ENCODE measurements at places on chromosomes 6 and 20. TPM values are rescaled to one million over a fixed set of nuclear protein-coding genes. Genes with fewer than 3 reads are reported as not detected.
A peak's percentile ranks its signal among the peaks of the same experiment; 100 is the strongest.

DNA sequence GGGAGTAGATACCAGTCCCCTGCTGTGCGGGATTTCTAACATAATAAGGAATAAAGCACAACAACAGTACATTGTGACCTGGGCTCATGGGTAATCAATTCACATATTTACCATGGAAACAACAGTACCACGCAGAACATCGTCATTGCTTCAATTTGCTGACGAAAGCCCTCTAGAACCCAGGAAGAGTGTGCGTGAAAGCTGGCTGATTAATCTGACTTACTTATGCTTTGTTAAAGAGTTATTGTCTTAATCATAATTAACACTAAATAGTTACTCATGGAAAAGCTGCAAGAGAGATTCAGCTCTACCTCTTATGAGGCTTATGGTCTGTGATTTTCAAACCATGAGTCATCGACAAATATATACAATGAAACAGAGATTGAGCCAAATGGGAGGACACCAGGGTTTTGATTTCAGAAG is 644.3 kb upstream of the AGPAT4 start:
- peak; percentile 57 for DNase-seq

DNA sequence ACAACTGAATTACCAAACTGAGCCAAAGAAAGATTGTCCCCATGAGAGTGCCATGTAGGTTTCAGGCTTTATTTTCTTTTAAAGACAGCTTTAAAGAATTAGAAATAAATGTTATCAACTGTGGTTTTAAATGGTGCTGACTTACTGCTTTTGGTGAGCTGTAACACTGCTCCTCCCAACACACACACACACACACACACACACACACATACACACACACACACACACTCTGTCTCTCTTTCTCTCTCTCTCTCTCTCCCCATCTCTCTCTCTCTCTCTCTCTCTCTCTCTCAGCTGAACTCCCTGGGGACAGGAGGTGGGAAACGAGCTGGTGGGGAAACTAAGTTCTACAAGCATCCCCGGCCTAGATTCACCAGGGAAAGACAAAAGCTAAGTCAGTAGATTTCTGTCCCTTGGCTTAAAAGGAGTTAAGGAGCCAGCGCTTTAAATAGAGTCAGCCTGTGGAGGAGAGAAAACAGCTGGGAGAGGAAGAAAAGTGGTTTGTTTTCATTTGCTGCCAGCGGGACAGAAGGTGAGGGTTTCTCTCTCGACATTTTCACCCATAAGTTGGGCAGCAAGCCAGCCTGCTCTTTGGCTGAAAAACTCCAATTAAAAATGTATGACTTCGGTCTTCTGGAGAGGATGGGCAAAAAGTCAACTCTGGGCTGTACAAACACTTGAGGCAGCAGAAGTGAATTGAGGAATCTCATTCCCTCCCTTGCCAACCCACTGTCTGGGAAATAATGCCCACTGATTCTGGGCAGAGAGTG is 27.4 kb downstream of the CBLN4 start:
- DNase-seq: no peak

- DNase-seq: no peak
Observed at GRCh38 chr6:167793421-167793820, 33.3 kb upstream of the AFDN start.

- DNase-seq: no peak
Observed at GRCh38 chr6:84599991-84600390, 164.4 kb downstream of the TBX18 start.

DNA sequence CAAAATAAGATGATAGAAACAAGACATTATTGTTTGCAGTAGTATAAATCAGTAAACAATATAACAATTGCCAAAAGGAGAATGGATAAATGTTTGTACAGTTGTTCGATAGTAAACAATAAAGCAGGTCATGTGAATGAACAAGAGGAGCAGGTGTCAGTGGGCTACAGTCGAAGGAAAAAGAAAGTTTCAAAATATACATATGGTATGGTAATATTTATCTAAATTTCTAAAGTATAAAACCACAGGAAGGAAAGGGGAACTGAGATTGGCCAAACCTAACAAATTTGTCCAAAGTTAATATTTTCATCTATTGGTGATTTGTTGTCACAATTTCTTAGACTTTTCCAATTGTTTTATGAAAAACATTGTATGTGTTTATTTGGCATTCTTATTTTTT is 110.9 kb downstream of the SH3BGRL2 start:
- no peak for DNase-seq

- DNase-seq: no peak
Observed at GRCh38 chr6:144823131-144823530, 538.0 kb downstream of the UTRN start.

DNA sequence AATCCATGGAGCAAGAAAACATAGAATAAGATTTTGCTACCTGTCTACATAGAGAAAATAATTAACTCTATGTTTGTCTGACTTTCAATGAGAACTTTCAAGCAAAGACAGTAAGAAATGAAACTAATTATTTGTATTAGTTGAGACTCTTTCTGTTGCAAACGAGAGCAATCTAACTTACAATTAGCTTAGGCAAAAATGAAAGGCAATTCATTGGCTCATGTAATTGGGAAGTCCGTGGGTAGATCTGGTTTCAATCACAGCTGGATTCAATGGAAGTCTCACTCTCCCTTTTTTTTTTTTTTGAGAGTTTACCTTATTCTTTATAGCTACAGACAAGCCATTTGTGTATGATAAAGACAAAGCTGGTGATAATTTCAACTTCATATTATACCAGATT is 68.2 kb upstream of the STXBP5 start:
- no peak for DNase-seq

DNA sequence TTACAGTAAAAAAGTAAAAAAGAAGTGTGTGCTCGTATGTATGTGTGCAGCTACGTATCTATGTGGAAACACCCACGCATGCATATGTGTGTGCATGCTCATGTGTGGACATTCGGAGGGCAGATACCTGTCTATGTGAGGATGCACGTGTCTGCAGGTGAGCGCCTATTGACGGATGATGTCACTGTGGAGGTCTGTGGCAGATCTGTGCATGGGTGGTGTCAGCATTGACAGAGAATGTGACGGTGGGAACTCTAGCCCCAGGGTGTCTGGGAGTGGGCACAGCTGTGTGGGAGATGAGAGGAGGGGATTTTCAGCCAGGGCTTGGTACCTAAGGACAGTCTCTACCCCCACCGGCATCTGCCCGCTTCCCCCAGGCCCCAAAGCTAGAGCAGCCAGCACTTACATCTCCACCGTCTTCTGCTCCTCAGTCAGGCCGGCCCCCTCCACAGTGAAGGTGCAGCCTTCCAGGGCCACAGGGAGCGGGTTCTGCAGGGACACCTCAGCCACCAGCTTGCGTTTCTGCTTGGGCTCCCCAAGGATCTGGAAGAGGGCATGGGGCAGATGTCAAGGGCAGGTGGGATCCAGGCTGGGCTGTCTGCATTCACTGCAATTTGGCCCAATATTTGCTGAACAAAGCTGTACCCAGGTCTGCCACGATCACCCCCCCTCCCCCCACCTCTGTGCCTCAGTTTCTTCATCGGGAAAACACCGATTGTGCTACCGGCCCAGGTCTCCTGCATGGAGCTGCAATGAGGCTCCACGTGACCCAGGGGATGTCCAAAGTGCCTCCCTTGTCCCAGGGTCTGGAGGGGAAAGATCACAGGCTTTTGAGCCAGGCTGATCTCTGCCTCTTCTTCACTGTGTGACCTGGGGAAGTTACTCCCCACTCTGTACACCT is 34.1 kb downstream of the TGM2 start:
- DNase-seq: no peak

DNA sequence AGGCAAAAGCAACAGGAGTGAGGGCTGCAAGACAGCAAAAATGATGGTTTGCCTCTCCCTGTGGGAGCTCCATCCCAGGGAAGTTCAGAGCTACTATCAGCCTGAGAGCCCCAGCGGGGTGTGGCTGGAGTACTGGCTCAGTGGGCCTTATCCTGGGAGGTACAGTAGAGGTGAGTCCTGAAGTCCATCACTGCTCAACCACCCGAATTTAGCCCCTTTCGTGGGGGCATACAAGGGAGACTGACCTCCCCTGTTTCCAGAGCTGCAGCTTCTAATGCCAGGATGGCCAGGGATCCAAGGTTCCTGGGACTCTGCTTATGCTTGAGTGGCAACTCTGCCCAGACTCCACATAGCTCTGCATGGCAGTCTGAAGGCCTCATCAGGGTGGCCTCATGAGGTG is 617.8 kb downstream of the MMUT start:
- DNase-seq: no peak

- DNase-seq: peak; percentile 86
Observed at GRCh38 chr6:2970034-2970685, 1.2 kb downstream of the SERPINB6 start.

DNA sequence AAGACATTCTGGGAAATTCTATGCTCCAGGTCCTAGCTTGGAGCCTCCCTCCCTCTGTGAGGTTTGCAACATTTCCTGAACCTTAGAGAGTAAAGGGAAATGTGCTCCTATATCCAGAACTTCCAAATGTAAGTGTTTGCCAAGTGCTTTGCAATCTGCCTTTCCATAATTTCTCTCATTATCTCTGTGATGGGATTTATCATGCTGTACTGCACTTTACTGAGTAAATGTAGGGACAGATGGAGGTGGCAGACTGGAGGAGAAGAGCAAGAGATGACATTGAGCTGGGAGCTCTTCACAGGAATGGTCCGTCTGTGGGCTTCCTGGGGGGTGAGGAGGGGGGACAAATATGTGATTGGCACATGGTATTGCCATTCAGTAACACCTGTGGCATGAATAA is 184.3 kb downstream of the SOX4 start:
- no peak for DNase-seq

DNA sequence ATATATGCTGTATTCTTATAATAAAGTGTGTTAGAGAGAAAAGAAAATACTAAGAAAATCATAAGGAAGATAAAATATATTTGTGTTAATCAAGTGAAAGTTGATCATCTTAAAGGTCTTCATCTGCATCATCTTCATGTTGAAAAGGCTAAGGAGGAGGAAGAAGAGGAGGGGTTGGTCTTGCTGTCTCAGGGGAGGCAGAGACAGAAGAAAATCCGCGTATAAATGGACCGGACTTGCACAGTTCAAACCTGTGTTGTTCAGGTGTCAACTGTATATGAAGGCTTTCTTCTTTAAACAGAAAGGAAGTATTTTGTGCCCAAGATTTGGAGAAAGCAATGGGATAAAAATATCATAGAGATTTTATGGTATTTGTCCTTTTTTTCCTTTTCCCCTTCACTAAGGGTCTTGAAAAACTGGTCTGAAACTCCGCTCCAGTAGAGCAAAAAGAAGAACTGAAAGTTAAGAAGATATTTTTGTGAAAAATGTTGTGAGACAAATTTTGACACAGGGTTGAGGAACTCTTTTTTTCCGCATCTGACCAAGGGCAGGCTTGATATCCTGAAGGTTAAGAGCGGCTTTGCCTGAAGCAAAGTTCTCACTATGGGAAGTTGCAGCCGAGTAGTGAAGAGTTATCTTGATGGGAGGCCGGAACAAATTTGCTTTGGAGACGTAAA is 350.7 kb downstream of the LAMA2 start:
- no peak for DNase-seq

GRCh38 chr6:135008072-135008940 is 46.3 kb downstream of the HBS1L start:
- no peak for DNase-seq

DNA sequence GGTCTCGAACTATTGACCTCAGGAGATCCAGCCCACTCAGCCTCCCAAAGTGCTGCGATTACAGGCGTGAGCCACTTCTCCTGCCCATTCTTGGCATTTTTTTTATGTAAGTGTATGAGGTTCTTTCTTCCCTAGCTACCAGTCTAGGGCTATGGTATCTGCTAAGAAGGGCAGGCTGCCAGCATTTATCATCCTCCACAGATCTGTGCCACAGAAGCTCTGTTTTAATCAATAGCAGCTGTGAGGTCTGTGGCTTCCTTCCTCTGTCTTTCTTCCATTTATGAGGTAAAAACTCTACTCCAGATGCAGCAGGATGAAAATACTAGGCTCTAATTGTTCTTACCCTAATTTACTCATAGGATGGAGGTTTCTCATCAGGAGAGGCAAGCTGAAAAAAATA is 1382.4 kb upstream of the ADGRB3 start:
- no peak for DNase-seq

GRCh38 chr20:8470156-8470555 is 338.1 kb downstream of the PLCB1 start:
- no peak for DNase-seq

GRCh38 chr6:136920671-136921380 is 1.3 kb upstream of the SLC35D3 start:
- DNase-seq: no peak

GRCh38 chr20:62494980-62495748 is 19.4 kb upstream of the GATA5 start:
- DNase-seq: no peak

- DNase-seq: no peak
Observed at GRCh38 chr20:35617397-35618262, 2.0 kb downstream of the SPAG4 start.

GRCh38 chr20:47568019-47568418 is 66.3 kb downstream of the NCOA3 start:
- DNase-seq: peak; percentile 82

DNA sequence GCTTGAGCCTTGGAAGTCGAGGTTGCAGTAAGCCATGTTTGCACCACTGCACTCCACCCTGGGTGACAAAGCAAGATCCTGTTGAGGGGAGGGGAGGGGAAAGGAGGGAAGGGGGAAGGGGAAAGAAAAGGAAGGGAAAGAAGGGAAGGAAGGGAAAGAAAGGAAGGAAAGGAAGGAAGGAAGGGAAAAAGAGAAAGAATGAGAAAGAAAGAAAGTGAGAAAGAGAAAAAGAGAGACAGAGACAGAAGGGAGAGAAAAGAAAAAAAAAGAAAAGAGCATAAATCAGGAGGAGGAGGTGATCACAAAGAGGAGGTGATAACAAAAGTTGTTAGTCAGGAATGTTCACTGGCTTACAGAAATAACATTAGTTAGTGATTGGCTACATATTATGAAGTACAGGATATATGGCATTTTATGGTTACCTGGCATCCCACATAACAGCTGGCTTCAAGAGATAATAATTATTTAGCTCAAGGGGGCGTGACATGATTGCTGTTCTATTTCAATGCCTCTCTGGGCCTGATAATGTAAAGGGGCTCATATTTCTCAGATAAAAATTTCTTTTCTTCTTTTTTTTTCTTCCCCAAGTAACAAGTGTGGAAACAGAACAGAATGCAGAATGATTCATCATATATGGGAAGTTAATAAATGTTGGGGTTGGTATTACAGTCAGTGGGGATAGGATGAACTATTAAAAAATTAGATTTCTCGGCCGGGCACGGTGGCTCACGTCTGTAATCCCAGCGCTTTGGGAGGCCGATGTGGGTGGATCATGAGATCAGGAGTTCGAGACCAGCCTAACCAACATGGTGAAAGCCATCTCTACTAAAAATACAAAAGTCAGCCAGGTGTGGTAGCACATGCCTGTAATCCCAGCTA is 27.1 kb downstream of the SAMHD1 start:
- DNase-seq: no peak

GRCh38 chr20:41086402-41087324 is 50.7 kb upstream of the PLCG1 start:
- no peak for DNase-seq

Gene IMPG1
- total RNA-seq: not detected

Gene RTEL1
- total RNA-seq: 11.0 TPM

Gene GCNT2
- total RNA-seq: 27.3 TPM

Gene TCP11
- total RNA-seq: 1.6 TPM

Gene SLC22A16
- not detected for total RNA-seq

Gene TTK
- total RNA-seq: 112 TPM

Gene DDRGK1
- total RNA-seq: 29.1 TPM

Data from SJSA1 (cell line).